ENCODE measurements at places on chromosomes 4 and X.

GRCh38 chrX:45622538-45622937 lies 421.9 kb upstream of the DIPK2B start:
- peak; percentile 69 for DNase-seq

- DNase-seq, result peak; percentile 4
Observed at GRCh38 chrX:75623535-75623934, 100.7 kb upstream of the ZDHHC15 start.

GRCh38 chrX:38929966-38930421 lies 128.7 kb downstream of the MID1IP1 start:
- DNase-seq, result peak; percentile 60

GRCh38 chr4:16646459-16646858 lies 252.0 kb downstream of the LDB2 start:
- no peak for DNase-seq

DNA sequence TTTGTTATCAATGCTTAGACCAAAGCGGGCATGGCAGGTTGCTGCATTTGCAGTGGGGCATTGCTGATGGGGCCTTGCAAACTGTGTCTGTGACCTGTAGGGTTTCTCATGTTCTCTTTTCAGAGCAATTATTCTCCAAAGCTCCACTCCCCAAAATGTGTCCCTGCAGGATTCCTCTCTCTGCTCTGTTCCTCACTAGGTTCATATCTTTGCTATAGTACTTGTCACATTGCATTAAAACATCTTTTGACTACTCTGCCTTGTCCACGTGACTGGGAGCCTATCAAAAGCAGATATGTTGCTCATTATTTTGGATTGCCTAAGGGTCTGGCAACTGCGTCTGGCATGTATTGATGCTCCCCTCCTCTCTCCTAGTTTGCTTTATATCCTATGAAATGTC lies 177.7 kb upstream of the MID1 start:
- no peak for DNase-seq

GRCh38 chr4:39846705-39847104 lies 131.0 kb downstream of the PDS5A start:
- DNase-seq, result no peak

DNA sequence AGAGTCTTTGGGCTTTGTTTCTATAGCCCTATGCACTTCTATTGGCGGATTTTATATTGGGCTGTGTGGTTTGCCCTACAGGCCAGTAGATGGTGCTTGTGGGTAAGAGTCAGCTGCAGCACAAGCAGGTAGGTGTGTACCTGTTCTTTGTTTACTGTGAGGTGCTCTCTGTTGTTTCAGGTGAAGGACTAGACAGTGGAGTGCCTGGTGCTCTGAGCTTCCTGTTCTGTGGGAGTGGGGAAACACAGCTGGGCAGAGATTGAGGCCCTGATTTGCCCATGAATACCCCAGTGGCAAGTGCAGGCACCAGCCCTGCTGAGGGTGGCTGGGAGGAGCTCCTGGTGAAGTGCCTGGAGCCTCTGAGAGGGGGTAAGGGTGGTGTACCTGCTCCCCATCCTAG lies 26.3 kb upstream of the UCP1 start:
- DNase-seq, result peak; percentile 80

- no peak for DNase-seq
Observed at GRCh38 chr4:107721436-107722100, 1.5 kb upstream of the PAPSS1 start.

GRCh38 chr4:15131551-15131950 lies 129.3 kb downstream of the CPEB2 start:
- DNase-seq, result peak; percentile 62

Data from epithelial cell of esophagus (primary cell).